Cardiac muscle cell (in vitro differentiated cells and primary cell): ENCODE measurements at places on chromosomes 1 and 21.

- peak; percentile 95 for DNase-seq
- peak within 1 kb of the TSS; percentile 79 for H3K4me3 ChIP-seq
- peak within 1 kb of the TSS; percentile 99 for H3K27ac ChIP-seq
- peaks cover 9% of the 10 kb centered on the region for H3K4me1 ChIP-seq
- peaks cover 39% of the 10 kb centered on the region for H3K36me3 ChIP-seq
Observed at GRCh38 chr1:11012260-11013159, at the start of gene TARDBP. Gene TARDBP, plus strand, starts transcription at chr1:11012654. Its CDS starts 1,074 bp downstream, at chr1:11013728.

DNA sequence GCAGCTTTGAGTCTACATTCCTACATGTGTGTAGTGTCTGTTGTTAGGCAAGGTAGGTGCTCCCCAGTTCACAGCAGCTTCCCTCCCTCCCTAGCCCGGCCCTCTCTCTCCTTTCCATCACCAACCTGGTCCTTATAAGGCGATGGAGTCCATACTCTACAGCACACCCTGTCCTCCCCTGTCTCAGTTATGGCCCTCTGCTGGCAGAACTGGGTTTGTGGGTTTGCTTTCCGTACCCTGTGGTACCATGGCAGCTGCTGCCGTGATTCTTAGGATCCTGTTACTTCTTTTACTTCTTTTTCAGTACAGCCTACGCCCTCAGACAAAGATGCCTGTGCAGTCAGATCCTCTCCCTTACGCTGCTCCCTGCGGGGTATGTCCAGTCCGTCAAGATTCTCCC, 31.7 kb downstream of the AK5 start:
- no peaks in the 10 kb centered on the region for H3K27me3 ChIP-seq
- no peak overlapping the region for H3K4me3 ChIP-seq
- no peaks in the 10 kb centered on the region for H3K4me1 ChIP-seq
- no peaks in the 10 kb centered on the region for H3K36me3 ChIP-seq

DNA sequence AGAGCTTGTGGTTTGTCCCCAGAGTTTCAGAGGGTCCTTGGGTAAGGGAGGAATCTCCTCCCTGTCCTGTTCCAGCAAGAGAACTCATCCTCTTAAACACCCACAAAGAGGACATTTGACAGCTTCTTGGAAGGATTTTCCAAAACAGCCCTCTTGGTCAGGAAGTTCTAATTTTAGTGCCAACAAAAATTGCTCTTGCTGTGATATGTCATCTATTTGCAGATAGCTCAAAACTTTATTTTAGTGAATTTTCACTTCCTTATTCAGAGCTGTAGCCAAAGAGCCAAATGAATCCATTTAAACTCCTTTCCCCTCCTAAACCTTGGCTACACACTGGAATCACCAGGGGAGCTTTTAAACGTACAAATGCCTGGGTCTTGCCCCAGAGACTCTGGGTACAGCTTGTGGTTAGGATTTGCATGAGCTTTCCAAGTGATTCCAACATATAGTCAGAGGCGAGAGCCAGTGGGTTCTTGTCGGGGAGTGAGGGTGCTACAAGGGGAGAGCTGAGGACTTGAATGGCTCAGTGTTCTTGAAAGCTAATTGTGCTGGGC, 11.8 kb upstream of the RASSF5 start:
- no peaks in the 10 kb centered on the region for H3K27me3 ChIP-seq
- peak overlapping the region; percentile 41 for H3K27ac ChIP-seq
- no peak for DNase-seq
- H3K36me3 ChIP-seq, result peaks cover 7% of the 10 kb centered on the region
- no peak overlapping the region for H3K4me3 ChIP-seq

GRCh38 chr1:224510880-224511645, 76.5 kb upstream of the WDR26 start:
- no peaks in the 10 kb centered on the region for H3K36me3 ChIP-seq
- peak; percentile 62 for DNase-seq
- H3K27ac ChIP-seq, result no peak overlapping the region

DNA sequence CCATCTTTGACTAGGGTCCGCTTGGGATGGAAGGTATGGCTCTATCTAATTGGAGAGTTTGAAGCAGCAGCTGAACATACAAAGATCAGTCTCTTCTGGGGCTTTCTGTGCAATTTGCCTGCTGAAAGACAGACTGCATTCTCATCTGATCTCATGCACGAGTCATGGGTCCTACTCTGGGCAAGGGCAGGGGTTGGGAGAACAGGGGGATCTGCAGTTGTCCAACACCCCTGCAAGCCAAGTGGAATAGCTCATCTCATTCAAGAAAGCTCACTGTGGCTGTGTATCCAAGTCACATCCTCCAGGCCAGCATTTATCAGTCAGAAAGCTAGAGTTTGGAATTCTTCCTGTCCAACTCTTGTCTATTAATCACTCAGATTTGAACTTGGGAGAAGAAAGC, 177.2 kb upstream of the C8B start:
- no peak overlapping the region for H3K4me3 ChIP-seq
- no peaks in the 10 kb centered on the region for H3K27me3 ChIP-seq
- H3K27ac ChIP-seq, result no peak overlapping the region
- H3K4me1 ChIP-seq, result no peaks in the 10 kb centered on the region
- no peaks in the 10 kb centered on the region for H3K36me3 ChIP-seq

- H3K4me3 ChIP-seq, result no peak overlapping the region
- no peak for DNase-seq
- no peaks in the 10 kb centered on the region for H3K36me3 ChIP-seq
Observed at GRCh38 chr1:204487256-204487615, 7.4 kb downstream of the PIK3C2B start.

DNA sequence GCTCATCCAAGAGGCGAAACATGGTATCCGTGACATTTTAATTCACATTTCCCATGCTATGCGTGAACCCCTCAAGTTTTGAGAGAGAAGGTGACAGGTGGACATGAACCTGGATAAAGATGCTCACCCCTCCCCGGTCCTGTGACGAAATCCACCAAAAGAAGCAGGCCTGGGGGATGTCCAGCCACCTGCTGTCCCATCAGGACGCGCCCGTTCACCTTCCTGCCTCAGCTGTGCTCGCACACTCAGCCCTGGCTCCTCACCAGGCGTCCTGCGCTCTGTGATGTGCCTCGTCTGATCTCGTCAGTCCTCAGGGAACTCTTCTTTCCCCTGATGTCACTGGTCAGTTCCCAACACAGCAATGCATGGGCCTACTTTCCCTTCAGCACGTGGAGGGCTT, 10.3 kb downstream of the FHAD1 start:
- no peaks in the 10 kb centered on the region for H3K27me3 ChIP-seq
- H3K27ac ChIP-seq, result no peak overlapping the region
- no peaks in the 10 kb centered on the region for H3K36me3 ChIP-seq
- DNase-seq, result no peak
- H3K4me3 ChIP-seq, result no peak overlapping the region
